GM12878 (cell line): ENCODE measurements at places on chromosomes 7 and 10. TPM values are rescaled to one million over a fixed set of nuclear protein-coding genes. Genes with fewer than 3 reads are reported as not detected.

GRCh38 chr7:11969643-11970042 is 137.6 kb upstream of the THSD7A start:
- H3K27me3 ChIP-seq = no peaks in the 10 kb centered on the region
- H3K4me1 ChIP-seq = no peaks in the 10 kb centered on the region
- no peak for DNase-seq
- H3K27ac ChIP-seq = no peak overlapping the region
- no peaks in the 10 kb centered on the region for H3K36me3 ChIP-seq

DNA sequence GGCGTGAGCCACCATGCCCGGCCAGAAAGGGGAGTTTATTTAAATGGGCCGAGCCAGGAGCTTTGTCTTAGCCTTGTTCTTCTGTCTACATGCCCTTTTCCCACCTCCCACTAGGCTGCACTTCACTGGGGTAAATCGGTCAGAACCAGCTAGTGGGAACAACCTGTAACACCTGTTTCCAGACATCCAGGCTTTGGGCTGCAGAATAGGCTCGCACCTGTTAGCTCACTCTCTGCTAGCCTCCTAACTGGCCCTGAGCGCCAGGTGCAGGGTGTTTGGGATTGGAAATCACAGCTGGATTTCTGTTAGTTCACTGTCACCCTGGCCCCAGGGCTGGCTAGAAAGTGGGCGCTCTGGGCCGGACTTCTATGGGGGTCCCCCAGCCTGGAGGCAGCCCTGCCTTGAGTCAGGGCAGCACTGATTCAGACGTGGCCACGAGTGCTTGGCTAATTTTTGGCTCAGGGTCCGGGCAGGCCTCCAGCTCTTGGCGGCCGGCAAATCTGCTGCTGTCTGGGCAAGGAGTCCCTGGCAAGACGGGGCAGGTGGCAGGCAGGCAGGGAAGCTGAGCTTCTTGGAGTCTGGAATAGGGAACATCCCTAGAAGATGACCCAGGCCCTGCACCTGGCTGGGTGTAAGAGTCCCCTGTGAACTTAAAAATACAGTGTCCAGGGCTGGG is 48.6 kb downstream of the GTF2IRD1 start:
- no peak overlapping the region for H3K4me3 ChIP-seq
- H3K27ac ChIP-seq = no peak overlapping the region
- H3K4me1 ChIP-seq = no peaks in the 10 kb centered on the region
- H3K27me3 ChIP-seq = no peaks in the 10 kb centered on the region

- H3K36me3 ChIP-seq = no peaks in the 10 kb centered on the region
- no peaks in the 10 kb centered on the region for H3K27me3 ChIP-seq
- H3K4me1 ChIP-seq = no peaks in the 10 kb centered on the region
Measured at GRCh38 chr10:107059068-107059804, 105.3 kb downstream of the SORCS1 start.

DNA sequence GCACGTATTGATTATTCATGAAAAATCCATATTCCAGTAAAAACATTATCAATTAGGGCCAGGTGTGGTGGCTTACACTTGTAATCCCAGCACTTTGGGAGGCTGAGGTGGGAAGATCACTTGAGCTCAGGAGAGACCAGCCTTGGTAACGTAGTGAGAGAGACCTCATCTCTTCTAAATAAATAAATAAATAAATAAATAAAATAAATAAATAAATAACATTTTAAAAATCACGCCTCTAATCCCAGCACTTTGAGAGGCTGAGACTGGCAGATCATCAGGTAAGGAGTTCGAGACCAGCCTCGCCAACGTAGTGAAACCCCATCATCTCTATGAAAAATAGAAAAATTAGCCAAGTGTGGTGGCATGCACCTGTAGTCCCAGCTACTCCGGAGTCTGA is 32.1 kb downstream of the NRBF2 start:
- H3K36me3 ChIP-seq = peaks cover 19% of the 10 kb centered on the region
- no peaks in the 10 kb centered on the region for H3K4me1 ChIP-seq
- no peak overlapping the region for H3K4me3 ChIP-seq
- no peak for DNase-seq
- no peaks in the 10 kb centered on the region for H3K27me3 ChIP-seq

GRCh38 chr7:122315507-122316466 is 11.2 kb upstream of the FEZF1 start:
- no peak for DNase-seq
- no peaks in the 10 kb centered on the region for H3K4me1 ChIP-seq
- H3K27me3 ChIP-seq = peaks cover 11% of the 10 kb centered on the region
- H3K27ac ChIP-seq = no peak overlapping the region

The RBP3 gene
- polyA plus RNA-seq = not detected in 2 replicates

The MRC1 gene
- polyA plus RNA-seq = 0.04 TPM in 1 of 2 replicates, not detected in the other

The LCOR gene
- 14.4 and 16.9 TPM in 2 replicates for polyA plus RNA-seq

The FXYD4 gene
- polyA plus RNA-seq = not detected in 2 replicates
